Activated naive CD4-positive, alpha-beta T cell treated with anti-CD3 and anti-CD28 coated beads, Interleukin-2, amount 50 U/mL, for 72 hours (primary cell): ENCODE measurements at places on chromosomes 4 and X.

GRCh38 chrX:150028692-150029091 is 90.4 kb upstream of the EOLA2 start:
- DNase-seq: no peak

- DNase-seq: no peak
Measured at GRCh38 chr4:83329521-83330110, 5.0 kb downstream of the HPSE start.

DNA sequence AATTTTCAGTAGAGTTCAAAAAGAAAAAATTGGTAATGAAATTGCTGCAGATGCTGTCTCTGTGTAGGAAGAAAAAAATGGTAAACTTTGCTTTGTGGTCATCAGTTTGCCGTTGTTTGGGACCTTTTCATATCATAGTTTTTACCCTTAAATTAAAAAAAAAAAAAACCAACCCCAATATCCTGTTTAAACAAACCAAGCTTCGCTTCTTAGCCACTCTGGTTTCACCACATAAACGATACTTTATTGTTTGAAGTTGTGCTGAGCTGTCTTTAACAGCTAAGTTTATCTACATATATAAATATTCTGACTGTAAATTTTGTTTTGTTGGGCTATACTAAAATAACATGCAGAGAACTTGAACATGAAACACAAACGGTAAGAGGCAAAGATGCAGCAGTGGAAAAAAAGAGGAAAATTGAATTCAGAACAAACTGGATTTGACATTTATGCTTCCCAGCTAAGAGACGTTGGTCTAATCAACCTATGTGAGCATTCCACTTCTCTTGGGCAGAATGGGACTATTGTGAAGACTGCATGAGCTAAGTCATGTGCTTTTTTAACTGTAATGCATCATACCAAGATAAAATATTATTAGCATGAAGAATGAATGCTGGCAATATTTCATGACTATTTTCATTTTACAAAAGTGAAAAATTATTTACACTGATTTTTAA is 15.7 kb upstream of the H2AZ1 start:
- no peak for DNase-seq

- no peak for DNase-seq
Measured at GRCh38 chr4:145933134-145933533, 5.5 kb downstream of the ZNF827 start.

DNA sequence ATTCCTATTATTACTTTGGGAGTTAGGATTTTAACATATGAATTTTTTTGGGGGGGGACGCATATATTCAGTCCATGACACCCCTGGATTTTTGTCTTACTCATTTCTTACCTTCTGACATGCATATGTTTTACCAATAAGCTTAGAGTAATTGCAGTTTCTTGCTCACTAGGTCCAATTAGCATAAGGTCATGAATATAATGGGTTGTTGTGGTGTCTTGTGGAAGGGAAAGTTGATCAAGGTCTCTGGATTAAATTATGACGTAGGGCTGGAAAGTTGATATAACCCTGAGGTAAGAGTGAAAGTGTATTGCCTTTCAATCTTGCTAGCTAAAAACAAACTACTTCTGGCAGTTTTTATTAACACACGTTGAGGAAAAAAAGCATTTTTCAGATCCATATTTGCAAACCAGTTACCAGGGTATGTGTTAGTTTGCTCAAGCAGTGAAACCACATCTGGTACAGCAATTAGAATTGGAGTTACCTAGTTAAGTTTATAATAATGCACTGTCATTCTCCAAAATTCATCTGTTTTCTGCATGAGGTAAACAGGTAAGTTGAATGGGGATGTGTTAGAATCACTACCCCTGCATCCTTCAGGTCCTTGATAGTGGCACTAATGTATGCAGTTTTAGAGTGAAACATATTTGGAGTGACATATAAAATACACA is 32.0 kb downstream of the STIM2 start:
- no peak for DNase-seq
